ENCODE measurements at places on chromosomes 4 and X.

- DNase-seq, result no peak
Measured at GRCh38 chrX:71198066-71198465, 25.0 kb upstream of the GJB1 start.

GRCh38 chrX:37796805-37797204 lies 16.9 kb downstream of the CYBB start:
- DNase-seq, result no peak

DNA sequence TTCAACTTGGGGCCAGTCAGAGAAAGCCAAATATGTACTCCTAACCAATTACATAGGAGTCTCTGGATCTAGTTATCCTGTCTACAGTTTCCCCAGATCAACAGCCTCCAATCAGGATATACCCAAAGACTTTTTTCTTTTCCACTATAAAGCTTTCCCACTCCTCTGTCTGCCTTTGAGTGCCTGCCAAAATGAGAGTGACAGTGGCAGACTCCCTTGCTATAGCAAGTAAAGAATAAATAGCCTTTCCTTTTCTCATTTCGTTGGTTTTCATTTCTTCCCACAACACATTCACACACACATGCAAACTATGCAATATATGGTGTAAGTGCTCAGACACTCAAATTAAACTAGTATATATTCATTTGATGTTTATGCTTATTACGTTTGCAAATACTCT lies 302.4 kb upstream of the TACR3 start:
- no peak for DNase-seq

GRCh38 chr4:177297785-177298391 lies 11.8 kb upstream of the NEIL3 start:
- DNase-seq, result no peak

DNA sequence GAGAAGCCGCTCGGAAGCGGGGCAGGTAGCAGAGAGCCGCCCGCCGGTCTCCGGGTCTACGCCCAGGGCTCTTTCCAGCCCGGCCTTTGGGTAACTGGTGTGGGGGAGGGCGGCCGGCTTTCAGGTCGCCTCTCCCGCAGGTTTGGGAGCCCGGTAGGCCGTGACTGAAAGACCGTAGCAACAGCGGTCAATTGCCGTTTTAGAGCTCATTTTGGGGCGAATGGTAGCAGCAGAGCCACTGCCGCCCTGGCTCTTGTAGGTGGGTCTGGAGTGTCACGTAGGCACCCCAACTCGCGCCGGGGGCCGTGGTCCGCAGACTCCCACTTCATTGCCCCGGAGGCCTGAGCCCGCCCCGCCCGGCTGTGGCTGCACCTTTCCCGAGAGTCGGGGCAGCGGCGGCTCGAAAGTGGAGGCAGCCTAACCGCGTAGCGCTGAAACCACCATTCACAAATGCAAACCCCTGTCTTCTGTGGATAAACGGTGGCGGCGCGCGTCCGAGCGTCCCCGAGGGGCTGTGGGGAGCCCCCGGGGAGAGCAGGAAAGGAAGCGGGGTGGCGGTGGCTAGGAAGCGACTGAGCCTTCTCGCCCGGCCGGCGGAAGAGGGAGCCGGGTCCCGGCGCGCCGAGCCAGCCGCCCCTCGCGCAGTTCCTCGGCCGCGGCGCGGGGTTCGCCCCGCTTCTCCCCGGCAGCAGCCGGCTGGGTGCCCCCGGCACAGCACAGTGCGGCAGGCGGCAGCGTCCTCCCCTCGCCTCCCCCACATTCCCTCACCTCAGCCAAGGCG lies 2185.1 kb upstream of the TENM3 start:
- peak; percentile 20 for DNase-seq

DNA sequence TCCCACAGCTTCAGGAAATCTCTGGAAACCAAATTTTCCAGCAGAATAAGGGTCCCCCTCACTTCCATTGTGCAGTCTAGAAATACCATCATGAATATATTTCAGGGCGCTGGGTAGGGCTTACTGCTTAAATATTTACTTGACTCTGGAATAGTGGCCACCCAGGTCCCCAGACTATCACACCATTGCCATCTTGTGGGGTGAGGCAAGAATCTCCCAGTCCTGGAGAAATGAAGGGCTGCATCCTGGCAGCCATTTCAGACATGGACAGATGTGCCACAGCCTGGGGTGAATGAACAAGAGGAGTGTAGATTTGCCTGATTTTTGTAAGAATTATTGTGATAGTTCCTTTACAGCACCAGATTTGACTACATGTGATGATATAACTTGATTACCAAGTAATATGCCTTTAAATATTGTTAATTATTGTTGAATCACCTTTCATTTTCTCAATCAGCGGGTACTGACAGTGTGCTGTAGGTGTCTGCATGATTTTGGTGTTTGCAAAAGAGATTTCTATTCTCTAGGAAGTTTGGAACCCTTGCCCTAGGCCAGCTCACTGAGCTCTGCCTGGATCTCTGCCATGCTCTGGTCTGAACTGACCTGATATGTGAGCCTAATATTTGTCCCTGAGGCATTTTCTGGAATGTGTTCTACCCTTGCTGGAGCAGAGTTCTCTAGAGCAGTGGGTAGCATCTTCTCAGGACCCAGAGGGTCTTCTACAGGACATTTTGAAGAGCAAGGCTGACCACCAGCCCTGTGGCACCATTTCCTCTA lies 183.4 kb downstream of the KIT start:
- DNase-seq, result no peak

DNA sequence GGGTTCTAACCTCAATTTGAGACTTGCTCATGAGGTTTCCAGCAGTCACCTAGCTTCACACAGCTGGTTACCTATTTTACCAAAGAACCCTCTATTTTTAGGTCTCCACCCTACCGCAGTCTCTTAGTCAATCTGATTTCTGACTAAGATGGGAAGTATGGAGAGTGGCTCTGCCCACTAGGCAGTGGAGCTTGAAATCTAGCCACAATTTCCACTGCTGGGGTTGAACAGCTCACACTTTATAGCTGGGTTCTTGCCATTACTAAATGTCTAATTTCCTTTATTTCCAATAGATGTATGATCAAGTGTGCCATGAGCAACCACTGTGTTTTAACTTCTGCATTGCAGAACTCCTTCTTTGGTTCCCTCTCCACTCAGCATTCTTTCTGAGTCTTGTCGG lies 43.1 kb downstream of the GASK1B start:
- no peak for DNase-seq

GRCh38 chrX:132406106-132406505 lies 82.7 kb downstream of the MBNL3 start:
- no peak for DNase-seq
